ENCODE measurements at places on chromosomes 1 and 21.
A peak's percentile ranks its signal among the peaks of the same experiment; 100 is the strongest.

DNA sequence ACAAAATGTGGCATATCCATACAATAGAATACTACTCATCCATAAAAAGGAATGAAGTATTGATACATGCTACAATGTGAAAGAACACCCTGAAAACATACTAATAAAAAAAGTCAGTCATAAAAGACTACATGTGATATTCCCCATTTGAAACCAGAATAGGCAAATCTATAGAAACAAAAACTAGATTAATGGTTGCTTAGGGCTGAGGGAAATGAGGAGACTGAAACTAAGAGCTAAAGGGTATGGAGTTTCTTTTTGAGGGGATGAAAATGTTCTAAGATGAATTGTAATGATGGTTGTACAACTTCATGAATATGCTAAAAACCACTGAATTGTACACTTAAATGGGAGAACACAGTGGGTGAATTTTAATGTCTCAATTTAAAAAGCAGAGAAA lies 50.9 kb downstream of the ACBD6 start:
- DNase-seq = no peak

GRCh38 chr21:31730712-31731055 lies 1.2 kb downstream of the SCAF4 start:
- DNase-seq = peak; percentile 65

DNA sequence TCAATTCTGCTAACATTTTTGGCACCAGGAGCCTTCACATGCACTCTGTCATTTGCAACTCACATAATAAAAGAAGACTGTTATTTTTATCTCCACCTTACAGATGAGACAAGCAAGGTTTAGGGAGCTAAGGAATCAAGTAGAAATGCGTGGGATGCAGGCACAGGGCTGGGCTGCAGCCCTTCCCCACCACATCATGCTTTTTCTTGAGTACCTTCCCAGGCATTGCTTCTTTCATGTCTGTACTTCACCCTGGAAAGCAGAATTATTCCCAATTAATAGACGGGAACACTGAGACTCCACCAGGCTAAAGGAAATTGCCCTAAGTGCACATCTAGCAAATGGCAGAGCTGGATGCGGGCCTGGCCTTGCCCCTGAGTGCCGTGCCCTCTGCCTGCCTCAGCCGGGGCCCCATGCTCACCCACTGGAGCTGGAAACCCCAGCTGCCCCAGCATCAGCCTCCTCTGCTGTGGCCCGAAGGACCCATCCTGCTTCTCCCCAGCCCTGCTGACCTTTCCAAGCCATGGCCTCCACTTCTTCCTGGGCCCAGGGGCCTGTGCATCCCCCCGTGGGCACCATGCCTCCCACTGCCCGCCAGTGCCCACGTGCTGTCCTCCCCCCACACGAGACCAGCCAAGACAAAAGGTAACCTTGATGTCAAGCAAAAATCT lies 257.5 kb downstream of the TOMM20 start:
- no peak for DNase-seq

- no peak for DNase-seq
These were observed 19.4 kb downstream of the PRPF38A start for GRCh38 chr1:52423771-52424170.

GRCh38 chr1:154574716-154575115 lies 7.1 kb downstream of the CHRNB2 start:
- peak; percentile 94 for DNase-seq

Measured in Karpas-422 (cell line).